NCI-H1048 (cell line): ENCODE measurements at places on chromosomes 3 and 15.

GRCh38 chr15:58494567-58494966 lies 62.8 kb downstream of the LIPC start:
- DNase-seq: no peak

- no peak for DNase-seq
Observed at GRCh38 chr15:90959894-90960293, 5.2 kb downstream of the RCCD1 start.

DNA sequence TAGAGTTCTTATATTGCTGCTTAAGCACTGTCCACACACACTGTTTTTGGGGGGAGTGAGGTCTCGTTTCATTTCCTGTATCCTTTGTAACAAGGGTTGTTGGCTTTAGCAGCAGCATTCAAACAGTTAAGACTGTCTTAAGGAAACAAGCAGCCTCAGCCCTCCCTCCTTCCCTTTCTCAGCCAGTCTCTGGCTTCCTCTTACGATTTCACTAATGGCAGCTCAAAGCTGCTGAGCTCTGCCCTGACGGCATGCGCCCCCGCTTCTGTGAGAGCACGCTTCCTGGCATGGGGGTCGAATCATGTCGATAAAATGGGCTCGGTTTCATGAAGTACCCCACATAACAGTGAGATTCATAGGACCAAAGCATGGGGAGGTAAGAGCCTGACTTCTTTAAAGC lies 105.0 kb downstream of the KLHL25 start:
- DNase-seq: no peak

GRCh38 chr3:132079147-132079546 lies 44.3 kb upstream of the CPNE4 start:
- no peak for DNase-seq

DNA sequence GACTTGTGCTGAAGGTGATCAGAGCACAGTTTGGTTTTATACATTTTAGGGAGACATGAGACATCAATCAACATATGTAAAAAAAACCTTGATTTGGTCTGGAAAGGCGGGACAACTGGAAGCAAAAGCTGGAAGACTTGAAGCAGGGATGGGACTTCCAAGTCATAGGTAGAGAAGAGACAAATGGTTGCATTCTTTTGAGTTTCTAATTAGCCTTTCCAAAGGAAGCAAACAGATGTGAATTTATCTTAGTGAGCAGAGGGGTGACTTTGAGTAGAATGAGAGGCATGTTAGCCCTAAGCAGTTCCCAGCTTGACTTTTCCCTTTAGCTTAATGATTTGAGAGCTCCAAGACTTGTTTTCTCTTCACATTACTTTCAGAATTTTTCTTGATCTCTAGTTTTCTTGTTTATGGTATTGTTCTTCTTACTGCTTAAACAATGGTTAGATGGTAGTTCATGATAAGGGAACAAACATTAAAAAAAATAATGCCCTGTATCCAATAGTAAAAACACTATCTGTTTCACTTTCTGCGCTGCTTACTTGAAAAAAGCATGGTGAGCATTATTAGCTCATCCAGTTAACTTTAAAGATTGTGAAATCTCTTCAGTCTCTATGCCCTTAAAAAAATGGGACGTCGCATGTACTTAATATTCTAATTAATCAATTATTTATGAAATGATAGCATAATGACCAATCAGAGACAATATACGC lies 48.5 kb upstream of the BCHE start:
- no peak for DNase-seq

DNA sequence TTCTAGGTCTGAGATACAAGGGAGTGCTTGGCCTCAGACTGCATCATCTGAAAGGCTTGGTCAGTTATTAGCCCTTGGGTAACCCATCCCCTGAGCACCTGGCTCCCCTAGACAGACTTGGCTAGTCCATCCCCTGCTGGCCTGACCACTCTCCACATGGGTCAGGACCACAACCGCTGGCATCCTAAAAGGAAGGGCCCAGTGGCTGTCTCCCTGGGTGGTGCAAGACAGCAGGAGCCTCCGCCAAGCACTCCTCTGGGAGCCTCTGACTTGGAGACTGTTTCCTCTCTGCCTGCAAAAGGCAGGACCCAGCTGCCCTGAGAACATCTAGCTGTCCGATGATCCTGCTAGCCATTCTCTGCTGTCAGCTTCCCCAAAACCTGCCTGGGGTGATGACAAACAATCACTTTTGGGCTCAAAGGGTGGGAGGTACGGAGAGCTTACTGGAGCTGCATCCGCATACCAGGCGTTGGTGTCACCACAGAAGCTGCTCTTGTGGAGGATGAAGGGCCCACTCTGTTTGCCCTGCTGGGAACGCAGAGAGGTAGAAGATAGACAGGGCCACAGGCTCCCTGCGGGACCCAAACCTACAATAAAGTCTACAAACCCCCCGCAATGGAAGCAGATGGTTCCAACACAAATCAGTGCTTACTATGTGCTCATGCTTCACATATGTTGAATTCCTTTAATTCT lies 108.0 kb upstream of the PRR20G start:
- DNase-seq: no peak

GRCh38 chr3:56890448-56891091 lies 88.8 kb upstream of the ARHGEF3 start:
- DNase-seq: no peak
